ENCODE measurements at places on chromosomes 3 and 15.

GRCh38 chr3:182793663-182794454 is 555 bp downstream of the ATP11B start:
- DNase-seq, result no peak

DNA sequence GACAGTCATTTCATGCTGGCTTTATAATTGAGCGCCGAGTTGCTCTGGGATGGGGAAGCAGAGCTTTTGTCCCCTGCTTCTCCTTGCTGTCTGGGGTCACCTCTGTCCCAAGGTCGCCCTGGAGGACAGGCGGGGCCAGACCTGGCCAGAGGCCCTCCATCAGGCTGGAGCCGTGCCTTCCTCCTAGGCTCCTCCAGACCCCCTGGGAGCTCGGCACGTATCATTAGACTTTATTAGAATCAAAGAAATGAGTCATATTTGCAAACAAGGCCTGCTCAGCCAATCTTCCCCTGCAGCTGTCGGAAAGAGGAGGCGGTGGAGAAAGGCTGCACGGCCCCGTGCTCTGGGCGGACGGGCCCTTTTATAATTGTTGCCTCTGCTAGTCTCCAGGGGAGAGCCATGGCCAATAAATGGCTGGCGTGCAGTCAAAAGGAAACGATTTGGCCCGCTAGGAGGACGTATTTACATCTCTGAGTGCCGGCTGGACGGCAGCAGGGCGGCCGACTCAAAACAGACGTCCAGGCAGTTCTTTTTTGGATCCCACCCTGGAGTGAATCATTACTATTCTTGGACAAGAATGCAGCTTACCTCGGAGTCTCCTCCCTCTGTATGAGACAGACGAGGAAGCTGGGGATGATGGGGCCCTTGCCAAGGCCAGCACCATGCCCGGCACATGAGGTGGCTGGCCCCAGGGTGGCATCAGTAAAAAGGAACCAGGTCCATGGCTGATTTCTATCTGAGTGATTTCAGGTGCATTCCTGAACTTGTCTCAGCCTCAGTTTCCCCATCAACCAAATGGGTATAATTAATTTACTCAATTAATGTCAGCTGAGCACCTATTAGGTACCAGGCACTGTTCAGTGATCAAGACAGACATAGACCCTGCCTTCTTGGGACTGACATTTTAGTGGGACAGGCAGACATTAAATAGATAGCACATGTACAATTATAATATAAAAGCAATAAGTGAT is 50.6 kb downstream of the SLC6A6 start:
- DNase-seq, result no peak

DNA sequence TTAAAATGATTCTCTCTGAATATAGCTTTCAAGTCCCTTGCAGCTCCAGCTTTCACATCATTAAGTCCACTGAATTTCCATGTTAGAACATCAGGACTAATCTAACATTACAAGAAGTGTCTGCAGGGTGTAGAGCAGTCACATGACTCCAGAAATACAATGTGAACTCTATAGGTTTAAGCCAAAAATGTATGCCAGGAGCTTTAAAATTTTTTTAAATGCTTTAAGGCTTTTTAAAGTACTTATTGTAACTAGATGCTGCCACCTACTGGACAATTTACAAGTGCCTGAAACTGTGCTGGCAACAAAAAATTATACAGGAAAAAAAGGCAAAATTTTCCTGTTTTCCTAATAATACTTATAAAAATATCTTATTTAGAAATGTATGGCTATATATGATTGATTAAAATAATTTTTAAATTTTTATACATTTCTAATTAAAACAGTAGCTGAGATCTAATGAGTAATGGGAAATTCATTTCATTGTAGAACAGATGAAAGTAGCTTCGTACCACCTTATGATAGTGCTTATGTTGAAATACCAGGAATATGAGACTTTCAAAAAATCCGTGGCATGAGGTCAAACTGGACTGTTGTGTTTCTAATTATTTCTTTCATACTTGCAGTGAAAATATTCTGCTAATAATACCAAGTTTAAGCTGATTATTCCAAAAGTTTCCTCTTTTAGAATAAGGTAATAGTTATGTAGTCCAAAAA is 25.7 kb downstream of the FSIP1 start:
- DNase-seq, result no peak

- no peak for DNase-seq
Measured at GRCh38 chr3:1515882-1516281, 423.1 kb downstream of the CNTN6 start.

DNA sequence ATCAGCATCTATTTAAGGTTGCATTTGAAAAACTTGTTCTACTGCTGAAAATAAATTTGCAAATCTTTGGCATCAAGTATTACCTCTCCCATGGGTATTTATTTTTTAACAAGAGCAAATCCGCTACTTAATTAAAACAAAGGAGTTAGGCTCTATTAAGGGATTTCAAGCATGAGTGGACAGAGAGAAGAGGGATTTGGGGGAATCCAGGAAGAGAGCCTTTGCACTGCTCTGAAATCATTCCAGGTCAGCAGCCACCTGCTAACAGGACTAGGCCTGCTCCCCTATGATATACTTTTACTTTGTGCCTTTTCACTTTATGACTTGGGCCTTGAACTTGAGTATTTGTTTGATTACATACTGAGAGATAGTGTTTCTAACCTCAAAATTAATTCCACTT is 57.1 kb downstream of the IQCH start:
- DNase-seq, result no peak

- DNase-seq, result no peak
Measured at GRCh38 chr3:14126887-14127505, 2.1 kb downstream of the TMEM43 start.

GRCh38 chr3:126493739-126494138 is 18.0 kb upstream of the ZXDC start:
- no peak for DNase-seq

DNA sequence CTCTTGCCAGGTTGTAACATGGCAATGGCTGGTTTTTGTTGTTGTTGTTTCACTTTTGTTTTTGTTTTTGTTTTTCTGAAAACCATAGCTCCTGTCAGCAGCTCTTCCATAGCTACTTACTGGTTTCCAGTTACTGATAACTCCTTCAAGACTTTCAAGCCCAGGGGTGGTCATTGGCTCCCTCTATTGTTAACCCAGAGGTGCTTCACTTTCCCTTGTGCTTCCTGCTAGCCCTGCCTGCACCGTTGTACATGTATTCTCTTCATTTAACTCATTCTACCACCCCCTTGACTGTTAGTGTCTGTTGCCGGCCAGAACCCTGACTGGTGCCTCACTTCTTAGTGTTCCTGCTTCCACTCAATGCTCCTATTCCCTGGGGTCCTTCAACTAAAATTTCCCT is 4.2 kb upstream of the TRAT1 start:
- DNase-seq, result no peak

Measured in cortex of kidney (tissue), 1 donor.